ENCODE measurements at places on chromosomes 12 and 14.

- DNase-seq, result no peak
Measured at GRCh38 chr12:81181691-81182090, 103.8 kb downstream of the ACSS3 start.

GRCh38 chr14:22811722-22812121 lies 3.5 kb downstream of the SLC7A7 start:
- DNase-seq, result no peak

DNA sequence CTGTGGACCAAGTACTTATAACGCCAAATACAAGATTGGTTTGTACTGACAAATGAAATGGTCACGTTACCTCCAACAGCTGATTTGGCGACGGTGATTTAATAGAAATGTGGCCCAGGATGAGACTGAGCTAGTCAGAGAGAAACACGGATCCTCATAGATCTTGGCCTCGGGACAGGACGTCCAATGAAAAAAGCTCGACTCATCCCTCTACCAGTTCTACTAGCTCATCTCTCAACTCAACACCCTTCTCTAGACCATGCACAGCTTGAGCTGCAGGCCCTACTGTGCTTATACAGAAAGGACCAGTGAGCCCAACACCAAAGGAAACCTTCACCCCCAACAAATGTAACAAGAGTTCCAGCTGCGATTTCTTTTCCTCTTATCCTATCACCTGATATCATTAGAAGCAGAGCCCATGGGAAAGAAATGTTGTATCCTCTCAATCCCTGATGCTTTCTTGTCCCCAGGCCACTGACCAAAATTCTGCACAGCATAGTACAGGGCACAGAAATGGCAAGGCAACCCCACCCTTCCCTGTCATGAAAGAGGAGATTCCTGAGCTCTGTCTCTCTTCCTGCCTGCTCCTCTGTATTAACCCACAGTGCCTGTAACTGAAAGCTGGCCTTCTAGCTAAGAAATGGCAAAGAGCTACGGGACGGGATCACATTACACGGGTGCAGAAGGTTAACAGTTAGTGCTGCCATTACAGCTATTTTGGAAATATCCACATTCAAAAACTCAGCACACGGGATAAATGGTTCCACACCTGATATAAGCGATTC lies 39.2 kb downstream of the DICER1 start:
- no peak for DNase-seq

DNA sequence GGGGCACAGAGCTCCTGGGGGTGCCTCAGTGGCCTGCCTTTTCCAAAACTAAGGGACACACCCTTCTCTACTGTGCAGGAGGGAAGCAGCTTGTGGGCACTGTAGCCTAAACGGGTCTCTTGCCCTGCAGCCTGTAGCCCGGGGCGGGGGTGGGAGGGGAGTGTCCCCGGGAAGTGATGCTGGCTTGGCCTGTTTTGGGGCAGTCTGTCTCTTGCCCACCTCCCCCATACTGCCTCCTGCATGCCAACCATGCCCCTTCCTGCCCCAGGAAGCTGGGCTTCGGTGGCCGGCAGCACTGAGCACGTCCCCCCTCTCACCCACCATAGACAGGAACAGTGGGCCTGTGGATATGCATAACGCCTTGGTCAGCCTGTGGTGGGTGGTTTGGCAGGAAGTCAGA lies 43.4 kb downstream of the PRIMA1 start:
- DNase-seq, result no peak

GRCh38 chr12:3178671-3179313 lies 101.6 kb downstream of the TSPAN9 start:
- no peak for DNase-seq
